Tibial nerve (tissue), 4 donors: ENCODE measurements at places on chromosomes 5 and 9. TPM values are rescaled to one million over a fixed set of nuclear protein-coding genes. Genes with fewer than 3 reads are reported as not detected.
A peak's percentile ranks its signal among the peaks of the same experiment; 100 is the strongest.

The GPR21 gene
- 3.9 TPM for total RNA-seq

DNA sequence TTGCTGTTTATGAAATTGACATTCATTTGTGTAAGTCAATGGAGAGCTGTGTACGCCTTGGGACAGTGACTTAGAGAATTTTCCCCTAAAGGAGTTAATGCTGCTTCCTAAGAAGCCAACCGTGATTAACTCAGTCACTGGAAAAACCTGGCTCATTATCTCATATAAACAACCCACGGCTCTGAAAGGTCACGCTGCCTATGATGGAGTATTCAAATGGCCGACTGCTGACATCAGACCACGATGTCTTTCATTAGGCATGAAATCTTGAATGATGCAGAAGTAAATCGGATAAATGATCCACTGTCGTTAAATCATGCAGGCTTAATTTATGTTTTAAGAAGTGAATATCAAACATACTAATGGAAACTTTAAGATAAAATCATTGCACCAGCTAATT, 603.7 kb downstream of the RAB3C start:
- DNase-seq: no peak
- H3K27ac ChIP-seq: no peak overlapping the region
- H3K4me1 ChIP-seq: peaks cover 4% of the 10 kb centered on the region
- no peak overlapping the region for H3K4me3 ChIP-seq

DNA sequence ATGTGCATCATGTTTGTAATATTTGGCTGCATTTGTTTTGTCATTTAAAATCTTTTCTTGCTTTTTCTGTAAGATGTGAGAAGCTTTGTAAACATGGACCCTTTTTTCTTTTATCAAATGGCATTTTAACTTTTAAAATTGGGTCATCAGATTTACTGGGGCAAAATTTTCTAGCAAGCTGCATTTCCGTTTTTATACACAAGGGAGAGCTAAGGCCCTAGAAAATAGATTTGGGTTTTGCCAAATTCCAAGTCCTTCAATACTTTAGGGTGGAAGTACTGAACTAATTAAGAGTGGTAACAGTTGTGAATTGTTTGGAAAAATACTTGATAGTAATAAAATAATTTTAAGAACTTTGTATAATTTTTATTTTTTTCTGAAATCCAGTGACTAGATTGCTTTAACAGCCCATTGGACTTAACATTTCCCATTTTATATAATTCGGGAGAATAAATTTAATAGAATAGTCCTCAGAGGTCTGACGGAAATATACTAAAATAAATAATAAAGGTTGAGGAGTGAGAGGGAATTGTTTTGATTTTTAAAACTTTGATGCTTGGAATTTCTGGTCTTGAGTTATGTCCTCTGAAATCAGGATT, 117.4 kb downstream of the SMARCA2 start:
- H3K4me3 ChIP-seq: no peak overlapping the region
- no peak overlapping the region for H3K27ac ChIP-seq
- peaks cover 29% of the 10 kb centered on the region for H3K4me1 ChIP-seq
- no peak for DNase-seq

GRCh38 chr9:79524266-79524665, 47.5 kb upstream of the TLE4 start:
- no peak overlapping the region for H3K27ac ChIP-seq
- no peaks in the 10 kb centered on the region for H3K4me1 ChIP-seq
- no peaks in the 10 kb centered on the region for H3K27me3 ChIP-seq
- H3K36me3 ChIP-seq: no peaks in the 10 kb centered on the region
- no peak overlapping the region for H3K4me3 ChIP-seq
- DNase-seq: no peak

- H3K4me1 ChIP-seq: no peaks in the 10 kb centered on the region
- H3K27ac ChIP-seq: peak overlapping the region; percentile 91
- H3K36me3 ChIP-seq: no peaks in the 10 kb centered on the region
- DNase-seq: no peak
- H3K27me3 ChIP-seq: no peaks in the 10 kb centered on the region
Measured at GRCh38 chr5:68253624-68254585, 38.3 kb downstream of the PIK3R1 start.
